ENCODE measurements at places on chromosomes 16 and 17.
A peak's percentile ranks its signal among the peaks of the same experiment; 100 is the strongest.

- DNase-seq, result no peak
These were observed 13.3 kb upstream of the WNT3 start for GRCh38 chr17:46831573-46832330.

DNA sequence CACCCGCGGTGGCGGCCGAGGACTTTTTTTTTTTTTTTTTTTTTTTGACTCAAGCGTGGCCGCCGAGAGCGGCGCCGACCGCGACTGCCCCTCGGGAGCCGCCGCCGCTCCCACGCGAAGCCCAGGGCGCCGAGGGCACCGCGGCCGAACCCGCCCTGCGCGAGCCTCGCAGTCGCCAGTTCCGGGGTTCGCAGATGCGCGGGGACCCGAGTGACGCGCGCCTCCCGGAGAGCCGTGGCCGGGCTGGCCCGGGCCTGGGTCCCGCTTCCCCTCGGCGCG is 1.1 kb downstream of the METRNL start:
- DNase-seq, result no peak

GRCh38 chr16:7086822-7087616 is 245.6 kb upstream of the RBFOX1 start:
- DNase-seq, result no peak

GRCh38 chr16:29007730-29008593 is 23.1 kb downstream of the LAT start:
- DNase-seq, result peak; percentile 90

DNA sequence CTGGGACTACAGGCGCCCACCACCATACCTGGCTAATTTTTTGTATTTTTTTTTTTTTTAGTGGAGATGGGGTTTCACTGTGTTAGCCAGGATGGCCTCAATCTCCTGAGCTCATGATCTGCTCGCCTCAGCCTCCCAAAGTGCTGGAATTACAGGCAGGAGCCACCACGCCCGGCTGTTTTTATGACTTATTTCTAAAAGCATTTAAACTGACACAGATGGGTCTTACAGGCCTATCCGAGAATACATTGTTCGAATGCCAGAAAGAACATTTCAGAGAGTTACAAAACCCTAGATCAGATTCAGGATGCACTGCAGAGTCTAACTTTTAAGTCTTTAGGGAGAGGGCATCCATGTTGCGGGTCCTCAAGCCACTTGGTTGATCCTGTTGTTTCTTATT is 234.7 kb upstream of the MAF start:
- no peak for DNase-seq

GRCh38 chr17:73284906-73285602 is 23.4 kb upstream of the CPSF4L start:
- DNase-seq, result no peak

DNA sequence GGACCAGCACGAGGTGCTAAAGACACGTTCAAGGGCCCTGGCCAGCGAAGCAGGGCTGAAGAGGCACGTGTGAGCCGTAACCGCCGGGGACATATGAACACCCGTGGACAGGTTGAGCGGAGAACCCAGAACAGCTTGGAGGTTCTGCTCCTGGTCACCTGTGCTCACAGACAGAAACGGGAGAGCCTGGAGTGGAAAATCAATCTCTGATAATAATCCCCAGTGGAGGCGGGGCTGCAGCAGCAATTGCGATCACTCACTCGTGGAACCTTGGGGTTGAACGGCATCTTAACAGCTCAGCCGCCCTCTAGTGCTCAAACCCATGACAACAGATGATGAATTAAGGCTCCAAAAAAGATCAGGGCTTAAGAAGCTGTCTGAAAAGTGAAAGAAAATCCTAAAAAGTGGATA is 25.6 kb downstream of the WIPI1 start:
- DNase-seq, result no peak

All from hematopoietic multipotent progenitor cell treated with erythropoietin and hydrocortisone succinate and interleukin-3 and kit ligand, for 15 days (in vitro differentiated cells).